ENCODE measurements at places on chromosomes 5 and 9. TPM values are rescaled to one million over a fixed set of nuclear protein-coding genes. Genes with fewer than 3 reads are reported as not detected.

FOXD4 gene
- not detected for total RNA-seq

PCDHA2 gene
- not detected for total RNA-seq

NPDC1 gene
- 13.5 TPM for total RNA-seq

C5orf46 gene
- total RNA-seq, result not detected

DNA sequence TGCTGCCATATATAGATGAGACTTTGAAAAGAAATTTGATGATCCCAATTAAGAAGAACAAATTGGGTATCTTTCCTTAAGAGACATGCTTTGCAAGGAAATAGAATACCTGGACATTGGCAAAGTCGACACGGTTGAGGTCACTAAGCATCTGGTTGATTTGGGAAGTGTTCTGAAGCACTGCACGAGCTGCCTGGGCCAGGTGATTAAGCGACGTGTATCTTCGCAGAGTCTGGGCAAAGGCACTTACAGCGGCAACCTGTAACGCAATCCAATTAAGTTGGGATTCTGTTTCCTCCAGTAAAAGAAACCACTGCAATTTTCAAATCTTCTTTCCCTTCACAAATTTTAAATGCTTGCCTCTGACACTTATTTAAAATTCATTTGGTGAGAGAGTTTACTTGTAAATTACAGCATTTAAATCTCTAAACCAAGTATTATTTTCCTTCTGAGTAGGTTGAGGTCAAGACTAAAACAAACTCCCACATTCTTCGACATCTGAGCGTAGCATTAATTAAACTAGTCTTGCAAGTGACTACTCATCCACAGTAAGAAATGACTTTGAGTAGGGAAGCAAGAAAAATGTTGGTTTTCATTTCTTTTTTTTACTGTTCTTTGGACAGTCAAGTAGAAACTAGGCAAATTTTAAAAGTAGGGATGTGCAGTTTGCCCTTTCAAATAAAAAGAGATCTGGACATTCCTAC is 262.8 kb downstream of the RFX3 start:
- peaks cover 13% of the 10 kb centered on the region for H3K36me3 ChIP-seq
- no peaks in the 10 kb centered on the region for H3K4me1 ChIP-seq
- H3K27me3 ChIP-seq, result no peaks in the 10 kb centered on the region
- DNase-seq, result no peak
- H3K4me3 ChIP-seq, result no peak overlapping the region

- H3K27ac ChIP-seq, result no peak overlapping the region
- DNase-seq, result no peak
- no peak overlapping the region for H3K4me3 ChIP-seq
- no peaks in the 10 kb centered on the region for H3K27me3 ChIP-seq
- peaks cover 17% of the 10 kb centered on the region for H3K36me3 ChIP-seq
Observed at GRCh38 chr9:100324594-100325200, 28.0 kb downstream of the TEX10 start.

DNA sequence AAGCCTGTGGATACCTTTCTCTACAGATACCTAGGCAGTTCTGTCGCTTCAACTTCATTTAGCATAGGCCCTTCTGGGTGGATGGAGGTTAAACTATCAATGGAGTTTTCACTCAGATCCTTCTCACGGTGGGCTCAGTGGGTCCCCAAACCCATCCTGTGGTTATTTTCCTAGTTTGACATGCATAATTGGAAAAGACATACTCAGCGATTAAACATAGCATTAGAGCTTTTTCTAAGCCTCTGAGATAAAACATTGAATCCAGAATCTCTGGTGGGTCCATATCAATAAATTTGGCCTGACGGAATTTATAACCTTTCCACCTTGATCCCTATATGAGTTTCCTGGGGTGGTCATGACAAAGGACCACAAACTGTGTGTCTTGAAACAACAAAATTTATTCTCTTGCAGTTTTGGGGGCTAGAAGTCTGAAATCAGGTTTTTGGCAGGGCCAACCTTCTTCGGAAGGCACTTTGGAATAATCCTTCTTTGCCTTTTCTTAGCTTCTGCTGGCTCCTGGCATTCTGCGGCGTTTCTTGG is 1.7 kb upstream of the OTULIN start:
- DNase-seq, result no peak
- peaks cover 60% of the 10 kb centered on the region for H3K36me3 ChIP-seq
- peak overlapping the region; percentile 95 for H3K4me3 ChIP-seq
- peaks cover 51% of the 10 kb centered on the region for H3K4me1 ChIP-seq

DNA sequence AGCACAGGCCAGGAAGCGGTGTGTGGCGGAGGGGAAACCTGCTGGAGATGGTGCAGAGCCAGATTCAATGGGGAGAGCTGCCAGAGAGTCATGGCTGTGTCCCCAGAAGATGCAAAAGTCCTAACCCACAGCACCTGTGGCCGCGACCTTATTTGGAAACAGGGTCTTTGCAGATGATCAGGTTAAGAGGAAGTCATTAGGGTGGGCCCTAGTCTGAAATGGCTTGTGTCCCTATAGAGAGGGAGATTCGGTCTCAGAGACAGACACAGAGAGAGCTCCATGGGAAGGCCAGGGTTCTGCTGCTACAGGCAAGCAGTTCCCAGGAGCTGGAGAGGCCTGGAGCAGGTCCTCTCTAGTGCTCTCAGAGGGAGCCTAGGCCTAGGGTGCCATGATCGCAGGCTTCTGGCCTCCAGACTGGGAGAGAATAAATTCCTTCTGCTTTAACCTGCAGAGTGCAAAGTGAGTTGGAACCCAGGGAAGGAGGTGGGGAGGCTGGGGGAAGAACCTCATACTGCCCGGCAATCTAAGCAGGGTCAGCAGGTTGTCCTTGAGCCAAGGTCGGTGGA is 1.9 kb upstream of the LPCAT1 start:
- H3K27ac ChIP-seq, result no peak overlapping the region
- no peak for DNase-seq
- H3K4me3 ChIP-seq, result no peak overlapping the region

DNA sequence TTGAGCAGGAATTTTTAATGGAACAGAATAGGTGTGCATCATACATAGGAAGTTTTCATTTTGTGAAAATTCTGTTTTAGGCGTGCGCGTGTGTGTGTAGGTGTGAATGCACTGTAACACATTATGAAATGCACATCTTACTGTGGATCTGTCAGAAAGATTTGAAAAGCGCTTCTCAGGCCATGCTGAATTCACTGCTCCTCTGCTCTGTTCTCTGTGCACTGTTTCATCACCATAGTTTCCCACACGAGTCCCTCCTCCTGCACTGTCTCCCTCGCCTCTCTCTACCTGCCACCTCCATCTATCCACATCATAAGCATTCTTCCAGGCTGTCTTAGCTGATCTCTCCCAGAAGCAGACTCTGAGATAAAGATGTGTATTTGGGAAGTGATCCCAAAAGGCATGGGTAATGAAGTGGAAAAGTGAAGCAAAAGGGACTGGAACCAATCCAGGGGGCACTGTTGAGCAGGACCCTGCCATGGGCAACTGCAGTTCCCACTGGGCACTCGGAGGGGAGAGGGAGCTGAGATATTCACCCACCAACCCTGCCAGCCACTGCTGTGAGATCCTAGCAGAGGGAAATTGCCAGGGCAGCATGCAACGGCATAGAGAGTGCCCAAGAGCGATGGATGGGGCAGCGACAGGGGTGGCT is 65.9 kb downstream of the GABBR2 start:
- H3K4me1 ChIP-seq, result no peaks in the 10 kb centered on the region
- no peak overlapping the region for H3K27ac ChIP-seq
- peaks cover 8% of the 10 kb centered on the region for H3K27me3 ChIP-seq
- H3K36me3 ChIP-seq, result no peaks in the 10 kb centered on the region
- no peak for DNase-seq

DNA sequence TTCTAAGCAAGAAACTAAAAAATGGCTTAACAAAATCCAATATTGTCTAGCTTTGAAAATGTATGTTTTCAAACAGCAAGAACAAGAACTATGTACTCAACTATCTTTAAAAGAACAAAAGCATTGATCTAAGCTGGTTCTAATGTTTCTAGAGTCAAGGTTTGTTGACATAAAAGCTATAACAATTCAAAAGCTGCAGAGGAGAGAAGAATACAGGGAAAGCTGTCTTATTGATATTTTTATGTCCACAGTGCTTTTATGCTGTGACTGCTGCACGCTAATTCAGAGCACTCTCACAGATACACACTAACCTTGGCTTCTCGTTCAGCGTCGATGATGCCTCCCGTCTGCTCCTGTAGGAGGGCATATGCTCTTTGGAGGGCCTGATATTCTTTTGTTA is 129.5 kb upstream of the DPYSL3 start:
- H3K27ac ChIP-seq, result no peak overlapping the region
- H3K4me1 ChIP-seq, result no peaks in the 10 kb centered on the region
- no peaks in the 10 kb centered on the region for H3K27me3 ChIP-seq
- no peak for DNase-seq

GRCh38 chr9:78101247-78101646 is 69.6 kb upstream of the GNAQ start:
- H3K36me3 ChIP-seq, result no peaks in the 10 kb centered on the region
- H3K27me3 ChIP-seq, result no peaks in the 10 kb centered on the region
- H3K4me1 ChIP-seq, result peaks cover 23% of the 10 kb centered on the region
- no peak overlapping the region for H3K4me3 ChIP-seq

- H3K4me1 ChIP-seq, result no peaks in the 10 kb centered on the region
- no peaks in the 10 kb centered on the region for H3K36me3 ChIP-seq
- no peak for DNase-seq
- no peaks in the 10 kb centered on the region for H3K27me3 ChIP-seq
Observed at GRCh38 chr9:13332571-13332970, 53.1 kb upstream of the MPDZ start.

DNA sequence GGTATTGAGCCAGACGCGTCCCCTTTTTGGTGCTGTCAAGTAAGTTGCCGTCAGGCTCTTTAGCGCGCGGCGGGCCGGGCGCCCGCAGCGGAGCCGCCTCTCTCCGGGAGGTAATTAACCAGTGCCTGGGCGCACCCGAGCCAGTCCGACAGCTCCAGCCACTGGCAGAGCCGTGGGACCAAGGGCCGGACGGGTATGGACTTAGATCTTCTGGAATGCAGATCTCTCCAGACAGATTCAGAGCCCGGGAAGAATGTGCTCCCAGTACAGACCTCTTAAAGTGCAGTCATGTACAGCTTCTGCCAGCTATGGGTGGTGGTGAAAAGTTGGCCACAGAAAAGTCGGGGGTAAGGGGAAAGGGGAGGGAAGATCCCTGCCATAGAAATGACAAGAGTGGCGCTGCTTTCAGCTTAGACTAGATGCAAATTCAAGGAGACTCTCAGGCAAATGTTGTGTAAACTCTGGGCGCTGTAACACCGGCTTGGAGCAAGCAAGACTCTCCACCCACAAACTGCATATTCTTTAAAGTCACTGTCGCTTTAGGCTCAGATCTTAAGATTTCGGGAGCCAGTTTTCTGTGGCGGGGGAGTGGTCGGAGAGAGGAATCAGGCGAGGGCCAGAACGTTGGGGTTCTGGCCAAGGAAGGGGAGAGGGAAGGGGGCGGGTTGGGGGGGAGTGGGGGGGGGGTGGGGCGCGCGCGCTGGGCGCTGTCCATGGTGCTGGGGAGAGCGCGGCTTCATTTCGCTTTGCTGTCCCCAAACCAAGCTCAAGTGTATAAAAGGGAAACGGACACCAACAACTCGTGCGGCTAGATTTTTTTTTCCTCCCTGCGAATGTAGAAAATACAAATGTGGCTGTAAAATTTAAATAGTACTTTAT is 29.2 kb downstream of the NR2F1 start:
- no peak overlapping the region for H3K27ac ChIP-seq
- no peak for DNase-seq
- no peaks in the 10 kb centered on the region for H3K36me3 ChIP-seq
- H3K27me3 ChIP-seq, result peaks cover 84% of the 10 kb centered on the region

DNA sequence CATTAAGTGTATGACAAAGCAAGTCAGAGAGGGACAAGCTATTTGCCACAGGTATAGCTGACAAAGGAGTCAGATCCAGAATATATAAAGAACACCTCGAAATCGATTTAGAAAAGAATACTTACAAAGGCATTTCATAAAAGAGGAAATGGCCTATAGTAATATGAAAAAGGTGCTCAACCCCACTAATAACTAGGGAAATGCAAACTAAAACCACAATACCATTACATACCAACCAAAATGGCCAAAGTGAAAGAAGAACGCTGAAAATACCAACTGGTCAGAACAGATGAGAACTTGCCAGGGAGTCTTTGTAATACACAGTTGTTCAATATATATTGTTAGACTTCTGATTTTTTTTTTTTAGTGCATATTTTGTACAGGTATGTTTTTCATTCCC is 152.9 kb downstream of the CDC42SE2 start:
- peak overlapping the region; percentile 80 for H3K27ac ChIP-seq
- peak overlapping the region; percentile 11 for H3K4me3 ChIP-seq
- peaks cover 29% of the 10 kb centered on the region for H3K36me3 ChIP-seq
- no peak for DNase-seq

DNA sequence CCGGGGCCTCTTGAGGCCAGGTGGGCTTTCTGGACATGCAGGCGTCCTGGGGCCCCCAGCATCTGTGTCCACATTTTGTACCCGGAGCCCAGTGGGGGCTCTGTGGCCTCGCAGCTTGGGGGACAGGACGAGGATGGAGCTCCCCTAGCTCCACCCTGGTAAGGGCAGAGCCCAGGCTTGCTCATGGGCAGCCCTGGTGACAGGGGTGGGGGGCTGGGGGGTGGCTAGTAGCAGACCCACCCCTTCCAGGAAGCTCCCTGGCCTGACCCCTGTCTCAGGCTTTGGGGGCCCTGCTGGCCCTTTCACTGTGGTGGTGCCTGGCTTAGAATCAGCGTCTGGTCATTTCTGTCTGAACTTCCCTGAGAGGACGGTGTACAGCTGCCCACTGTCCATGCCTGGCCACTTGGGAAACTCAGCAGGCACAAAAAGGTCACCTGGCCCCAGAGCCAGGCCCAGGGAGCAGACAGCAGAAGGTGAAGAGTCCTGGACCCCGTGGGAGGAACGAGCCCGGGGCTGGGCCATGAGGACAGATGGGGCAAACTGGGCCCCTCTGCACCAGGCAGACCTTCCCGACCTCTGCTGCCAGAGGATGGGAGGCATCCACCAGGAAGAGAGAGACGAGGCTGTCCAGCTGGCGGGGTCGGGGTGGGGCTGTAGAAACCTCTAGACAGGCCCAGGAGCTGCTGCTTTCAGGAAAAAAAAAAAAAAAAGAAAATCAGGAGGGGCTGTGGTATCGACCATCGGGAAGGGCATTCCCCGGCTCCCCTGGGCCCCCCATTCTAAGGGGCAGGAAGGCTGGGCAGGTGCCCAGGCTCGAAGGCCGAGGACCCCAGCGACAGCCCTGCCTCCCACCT is 52.8 kb downstream of the EXD3 start:
- no peak for DNase-seq
- no peaks in the 10 kb centered on the region for H3K36me3 ChIP-seq
- H3K4me3 ChIP-seq, result no peak overlapping the region
- H3K27ac ChIP-seq, result no peak overlapping the region
- no peaks in the 10 kb centered on the region for H3K4me1 ChIP-seq
- H3K27me3 ChIP-seq, result no peaks in the 10 kb centered on the region

DNA sequence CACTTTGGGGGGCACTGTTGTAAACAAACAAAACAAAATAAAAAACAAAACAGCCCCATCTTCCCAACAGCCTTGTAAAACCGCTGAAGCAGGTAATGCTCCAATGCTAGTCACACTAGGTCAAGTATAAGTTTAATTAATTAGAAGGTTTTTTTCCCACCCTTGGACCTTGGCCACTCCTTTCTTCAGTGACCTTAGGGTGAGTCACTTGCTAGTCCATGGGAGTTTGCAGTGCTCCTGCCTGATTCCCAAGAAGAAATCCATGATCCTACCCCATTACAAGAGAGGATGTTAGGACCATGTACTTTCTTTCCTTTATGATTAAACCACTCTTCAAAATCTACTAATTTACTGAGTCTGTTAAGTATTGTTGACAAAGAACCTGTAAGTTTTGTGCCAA is 192.2 kb upstream of the CDKN2B start:
- peaks cover 11% of the 10 kb centered on the region for H3K4me1 ChIP-seq
- no peak overlapping the region for H3K4me3 ChIP-seq
- H3K27me3 ChIP-seq, result peaks cover 37% of the 10 kb centered on the region
- DNase-seq, result no peak
- H3K36me3 ChIP-seq, result peaks cover 3% of the 10 kb centered on the region

GRCh38 chr9:91012933-91013841 is 211.6 kb downstream of the SYK start:
- H3K4me1 ChIP-seq, result no peaks in the 10 kb centered on the region
- no peak for DNase-seq
- H3K36me3 ChIP-seq, result peaks cover 2% of the 10 kb centered on the region
- H3K4me3 ChIP-seq, result no peak overlapping the region
- no peak overlapping the region for H3K27ac ChIP-seq

Measured in activated naive CD8-positive, alpha-beta T cell treated with anti-CD3 and anti-CD28 coated beads for 36 hours (primary cell).